NCI-H1092 (cell line): ENCODE measurements at places on chromosomes 7 and 10.

- DNase-seq = no peak
These were observed 10.0 kb downstream of the GLI3 start for GRCh38 chr7:42227021-42227420.

DNA sequence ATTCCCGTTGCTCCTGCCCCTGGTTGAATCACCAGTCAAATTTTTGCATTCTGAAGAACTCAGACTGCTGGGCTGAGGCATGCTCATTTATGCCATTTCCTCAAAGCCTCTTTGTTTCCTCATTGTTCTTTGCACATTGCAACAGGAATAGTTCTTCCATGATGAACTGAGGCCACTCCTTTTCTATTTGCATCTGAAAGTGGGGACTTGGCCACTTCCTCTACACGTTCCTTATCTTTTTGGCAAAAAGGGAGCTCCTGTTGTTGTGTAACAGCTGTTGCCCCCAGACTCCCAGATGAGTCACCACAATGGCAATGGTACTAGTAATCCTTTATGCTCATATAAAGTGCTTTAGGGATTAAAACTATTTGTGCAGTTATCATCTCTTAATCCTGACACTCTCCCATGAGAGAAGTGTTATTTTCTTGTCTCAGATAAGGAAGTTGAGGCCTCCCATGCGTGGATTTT is 20.1 kb upstream of the ITPRID1 start:
- no peak for DNase-seq

DNA sequence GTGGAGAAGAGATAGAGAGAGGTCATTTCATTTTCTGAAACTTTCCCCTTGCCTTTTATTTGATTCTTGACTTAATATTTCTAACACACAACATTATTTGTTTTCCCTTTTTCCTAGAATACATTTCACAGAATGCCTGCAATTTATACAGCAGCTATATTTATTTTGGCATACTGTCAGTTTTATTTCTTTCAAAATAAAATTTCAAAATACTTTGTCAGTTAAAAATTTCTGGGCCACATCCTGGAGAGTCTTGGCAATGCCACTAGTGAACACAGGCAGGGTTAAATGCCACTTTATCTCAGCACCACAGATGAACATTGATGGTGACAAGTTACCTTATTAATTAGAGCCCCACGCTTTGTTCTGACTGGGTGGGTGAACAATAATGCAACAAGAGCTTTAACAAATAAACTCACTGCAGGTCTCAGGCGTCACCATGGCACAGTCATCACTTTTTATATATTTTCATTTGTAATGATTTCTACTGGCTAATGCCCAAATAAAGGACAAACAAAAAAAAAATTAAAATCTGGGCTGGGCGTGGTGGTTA is 494.0 kb downstream of the KIF20B start:
- no peak for DNase-seq

DNA sequence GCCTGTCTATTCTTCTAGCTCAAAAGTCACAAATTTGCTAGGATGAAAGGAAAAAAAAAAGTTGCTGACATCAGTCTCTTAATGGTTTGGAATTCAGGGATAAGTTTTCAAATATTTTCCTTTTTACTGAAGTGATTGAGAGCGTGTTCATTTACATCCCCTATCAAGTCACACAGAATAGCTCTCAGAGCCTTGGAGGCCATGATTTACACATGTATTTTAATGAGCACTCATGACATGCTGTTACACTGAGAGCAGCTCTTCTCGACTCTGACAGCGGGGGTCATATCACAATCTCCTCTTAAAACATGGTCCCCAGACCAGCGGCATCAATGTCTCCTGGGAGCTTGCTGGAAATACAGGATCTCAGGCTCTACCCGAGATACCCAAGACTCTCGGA is 232.7 kb downstream of the POU6F2 start:
- DNase-seq = no peak

- DNase-seq = no peak
These were observed 540.2 kb downstream of the LRMDA start for GRCh38 chr10:75971402-75972211.

GRCh38 chr7:95804052-95804451 is 31.7 kb downstream of the DYNC1I1 start:
- DNase-seq = no peak

DNA sequence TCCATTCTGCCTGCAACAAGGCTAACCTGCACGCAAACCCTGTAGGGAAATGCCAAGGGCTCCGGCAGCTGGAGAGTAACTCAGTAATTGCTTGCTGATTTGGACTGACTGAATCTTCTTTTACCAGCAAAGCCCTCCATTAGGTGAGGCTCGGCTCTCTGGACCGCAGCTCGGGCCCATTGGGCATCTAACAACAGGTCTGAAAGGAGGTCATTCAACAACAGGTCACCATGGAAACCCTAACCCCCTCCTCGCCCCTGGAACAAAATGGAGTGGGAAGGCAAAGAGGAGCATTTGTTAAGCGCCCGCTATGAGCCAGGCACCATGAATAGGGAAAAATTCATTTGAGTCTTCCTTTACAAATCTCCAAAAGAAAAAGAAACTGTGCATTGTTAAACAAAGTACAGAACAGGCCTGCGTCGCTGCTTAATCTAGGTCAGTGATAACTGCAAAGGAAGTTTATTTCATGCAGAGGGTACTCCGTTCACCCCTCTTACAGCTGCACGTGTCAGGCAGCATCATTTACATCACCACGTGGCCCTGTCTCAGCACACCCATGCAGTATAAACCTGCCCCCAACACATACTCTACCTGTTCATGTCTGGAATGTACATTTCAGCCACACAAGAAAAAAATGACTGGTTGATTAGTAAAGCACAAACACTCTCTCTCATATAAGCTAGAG is 248.8 kb upstream of the NEBL start:
- no peak for DNase-seq

GRCh38 chr7:76352193-76352592 is 6.6 kb downstream of the YWHAG start:
- no peak for DNase-seq

DNA sequence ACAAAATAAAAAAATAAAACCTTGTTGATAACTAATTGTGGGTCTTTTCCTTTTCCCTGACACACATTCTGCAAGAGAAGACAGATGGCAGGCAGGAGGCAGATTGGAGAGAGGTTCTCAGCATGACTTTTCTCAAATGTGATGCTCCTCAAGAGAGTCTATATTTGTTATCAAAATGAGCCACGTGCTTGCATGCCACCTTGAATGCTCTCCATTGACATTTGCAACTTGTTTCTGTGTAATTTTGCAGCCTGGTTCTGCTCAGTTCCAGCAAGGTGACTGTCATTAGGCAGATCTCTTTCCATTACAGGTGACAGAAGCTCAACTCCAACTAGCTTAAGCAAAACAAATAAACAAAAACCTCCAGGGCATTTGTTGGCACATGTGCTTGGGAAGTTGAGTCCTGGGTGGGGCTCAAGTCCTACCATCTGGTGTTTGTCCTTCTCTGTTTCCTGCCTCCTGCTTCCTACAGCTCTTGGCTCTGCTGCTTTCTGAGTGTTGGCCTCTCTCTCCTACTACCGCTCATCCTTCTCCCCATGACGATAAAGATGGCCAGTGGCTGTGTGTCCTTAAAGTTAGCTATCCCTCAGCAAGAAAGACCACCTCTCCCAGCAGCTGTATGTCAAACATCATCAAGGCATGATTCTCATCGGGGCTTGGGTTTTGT is 56.7 kb downstream of the GRK5 start:
- no peak for DNase-seq

- DNase-seq = no peak
These were observed 36.8 kb upstream of the DPYSL4 start for GRCh38 chr10:132149917-132150316.

DNA sequence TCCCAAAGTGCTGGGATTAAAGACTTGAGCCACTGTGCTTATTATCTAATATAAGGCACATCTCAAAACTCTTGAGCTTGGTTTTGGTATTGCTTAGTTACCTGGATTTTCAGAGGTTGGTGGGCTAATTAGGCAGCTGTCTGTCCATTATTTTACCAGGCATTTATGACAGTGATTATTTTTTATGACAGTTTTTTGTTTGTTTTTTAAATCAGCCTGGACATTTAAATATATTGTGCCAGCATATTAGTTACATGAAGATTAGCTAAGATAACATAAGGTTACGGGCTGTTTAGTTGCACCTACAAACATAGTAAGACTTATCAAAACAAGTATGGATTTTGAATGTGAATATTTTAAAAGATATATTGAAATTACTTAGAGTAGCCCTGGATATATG is 2.6 kb upstream of the ZRANB1 start:
- DNase-seq = no peak

DNA sequence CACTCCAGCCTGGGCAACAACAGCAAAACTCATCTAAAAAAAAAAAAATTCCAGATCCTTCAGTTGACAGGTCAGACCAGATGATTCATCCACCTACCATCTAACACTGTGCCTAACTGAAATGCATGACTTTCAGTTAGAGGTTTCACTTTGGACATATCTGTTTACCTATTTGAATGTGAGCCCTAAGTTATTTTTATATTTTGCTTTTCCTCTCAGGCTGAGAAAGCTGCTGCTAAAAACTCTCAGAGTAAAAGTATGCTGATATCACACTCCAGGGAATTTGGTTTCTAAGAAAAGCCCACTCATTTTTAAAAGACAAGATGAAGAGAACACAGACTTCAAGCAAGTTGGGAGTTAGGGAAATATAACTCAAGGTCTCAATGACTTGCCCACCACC is 126.0 kb downstream of the SGMS1 start:
- DNase-seq = no peak

- DNase-seq = no peak
These were observed 57.7 kb downstream of the STEAP1B start for GRCh38 chr7:22442187-22442881.

GRCh38 chr7:139562491-139562890 is 39.0 kb downstream of the CLEC2L start:
- no peak for DNase-seq

GRCh38 chr7:138814816-138815332 is 16.9 kb upstream of the ATP6V0A4 start:
- no peak for DNase-seq

DNA sequence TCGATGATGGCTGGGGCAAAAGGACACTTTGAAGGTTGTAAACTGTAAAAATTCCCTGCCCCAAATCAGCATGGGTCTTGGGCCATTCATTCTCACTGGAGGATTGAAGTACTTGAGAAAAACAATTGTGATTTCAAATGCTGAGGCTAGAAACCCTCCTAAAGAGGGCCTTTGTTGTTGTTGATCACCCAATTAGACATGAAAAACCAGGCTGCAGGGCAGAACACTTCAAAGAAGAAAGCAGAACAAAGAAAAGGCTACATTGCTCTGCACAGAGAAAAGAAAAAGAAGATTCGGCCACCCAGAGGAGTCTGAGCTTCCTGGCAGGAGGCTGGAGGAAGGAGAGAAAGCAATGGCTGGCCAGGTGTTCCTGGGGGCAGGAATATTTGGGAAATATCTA is 143.1 kb downstream of the NPY start:
- DNase-seq = no peak

GRCh38 chr10:18699849-18700840 is 40.9 kb downstream of the ARL5B start:
- no peak for DNase-seq

- DNase-seq = no peak
These were observed 93.1 kb downstream of the BMPER start for GRCh38 chr7:33998476-33998875.

- no peak for DNase-seq
These were observed 4.7 kb downstream of the NPTX2 start for GRCh38 chr7:98621573-98622482.

DNA sequence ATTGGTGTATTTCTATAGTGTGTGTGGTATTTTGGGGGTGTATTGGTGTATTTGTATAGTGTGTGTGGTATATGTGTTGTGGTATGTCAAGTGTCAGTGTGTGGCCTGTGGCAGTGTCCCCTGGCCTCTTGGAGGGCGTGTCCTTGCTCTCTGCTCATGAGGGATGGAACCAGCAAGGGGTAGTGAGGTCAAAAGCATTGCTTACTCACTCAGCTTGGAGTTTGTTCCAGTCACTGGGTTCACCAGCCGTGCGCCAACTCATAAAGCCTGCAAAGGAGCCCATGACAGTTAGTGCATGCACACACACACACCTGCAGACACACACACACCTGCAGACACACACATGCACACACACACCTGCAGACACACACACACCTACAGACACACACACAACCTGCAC is 4.3 kb upstream of the TRPV6 start:
- DNase-seq = no peak

- DNase-seq = no peak
These were observed 38.7 kb upstream of the CCSER2 start for GRCh38 chr10:84289521-84290200.

GRCh38 chr10:23001901-23002516 is 74.2 kb downstream of the ARMC3 start:
- no peak for DNase-seq

GRCh38 chr7:81402227-81402626 is 367.6 kb downstream of the HGF start:
- no peak for DNase-seq

GRCh38 chr10:6038071-6038631 is 24.0 kb downstream of the IL2RA start:
- no peak for DNase-seq

DNA sequence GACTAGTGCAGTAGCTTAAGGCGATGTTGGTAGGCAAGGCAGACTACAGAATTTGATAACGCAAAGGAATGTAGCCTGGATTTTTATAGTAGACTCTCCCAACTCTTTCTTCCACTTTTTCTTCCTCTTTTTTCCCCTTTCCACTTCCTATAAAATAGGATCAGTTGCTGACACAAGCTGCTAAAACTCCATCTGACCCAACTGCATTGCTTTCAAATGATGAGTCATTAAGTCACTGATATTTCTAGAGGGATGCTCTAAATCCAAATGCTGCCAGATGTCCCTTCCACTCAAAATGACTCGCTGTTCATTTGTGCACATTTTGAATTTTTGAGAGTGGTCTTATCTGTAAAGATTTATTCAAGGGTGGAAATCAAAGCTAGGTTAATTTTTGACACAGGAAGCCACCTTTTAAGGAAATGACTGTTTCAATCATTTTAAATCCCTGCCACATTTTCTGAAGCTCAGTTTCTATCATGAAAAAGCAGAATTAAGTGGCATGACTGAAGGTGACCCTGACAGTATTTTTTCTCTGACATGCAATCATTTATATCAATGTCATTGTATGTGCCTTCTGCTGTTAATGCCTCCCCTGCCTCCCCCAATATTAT is 25.8 kb upstream of the SFMBT2 start:
- no peak for DNase-seq
